ENCODE measurements at places on chromosomes 12 and 14.

GRCh38 chr12:120013659-120014380 is 24.8 kb downstream of the BICDL1 start:
- no peak for DNase-seq

GRCh38 chr14:25658988-25659387 is 609.0 kb upstream of the STXBP6 start:
- no peak for DNase-seq

- DNase-seq, result no peak
These were observed 56.7 kb downstream of the FBRSL1 start for GRCh38 chr12:132546647-132547046.

DNA sequence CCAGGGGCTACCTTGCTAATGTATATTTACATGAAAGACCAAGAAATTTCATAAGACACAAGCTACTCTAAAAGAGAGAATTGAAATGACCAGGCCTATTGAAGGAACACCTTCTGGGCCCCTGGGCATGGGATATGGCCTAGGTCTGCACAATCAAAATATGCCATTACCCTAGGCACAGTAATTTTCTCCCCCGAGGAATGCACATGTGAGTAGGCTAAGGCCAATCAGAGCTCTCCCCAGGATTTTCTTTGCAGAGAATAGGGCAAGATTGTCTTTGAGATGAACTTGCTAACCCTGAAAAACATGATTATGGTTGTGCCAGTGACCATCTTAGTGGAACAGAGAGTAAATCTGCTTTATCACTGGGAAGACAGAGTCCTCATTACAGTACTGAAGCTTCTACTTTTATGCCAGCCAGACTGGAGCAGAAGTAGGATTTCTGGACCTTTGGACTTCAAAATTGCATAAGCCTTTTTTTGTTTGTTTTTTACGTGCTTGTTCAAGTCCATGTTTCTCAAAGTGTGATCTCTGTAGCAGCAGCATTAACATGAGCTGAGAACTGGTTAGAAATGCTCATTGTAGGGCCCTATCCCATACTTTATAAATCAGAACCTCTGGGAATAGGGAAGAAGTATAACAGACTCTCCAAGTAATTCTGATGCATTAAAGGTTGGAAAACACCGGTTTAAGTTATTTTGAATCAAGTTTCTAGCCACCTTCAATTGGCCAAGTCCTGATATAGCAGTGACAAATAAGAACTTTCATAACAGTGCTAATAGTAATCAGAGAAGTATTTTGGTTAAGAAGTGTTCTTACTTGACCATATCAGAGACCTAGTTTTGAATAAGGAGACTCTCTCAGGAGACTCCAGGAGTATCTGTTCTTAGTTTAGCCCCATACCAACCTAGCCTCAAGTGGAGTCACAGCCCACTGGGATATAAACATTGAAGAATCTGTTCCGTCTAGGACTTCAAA is 112.9 kb downstream of the LMO3 start:
- no peak for DNase-seq

- DNase-seq, result no peak
These were observed 44.0 kb upstream of the GZMB start for GRCh38 chr14:24677956-24678355.

- DNase-seq, result no peak
These were observed 323.8 kb downstream of the APAF1 start for GRCh38 chr12:98968896-98969295.

DNA sequence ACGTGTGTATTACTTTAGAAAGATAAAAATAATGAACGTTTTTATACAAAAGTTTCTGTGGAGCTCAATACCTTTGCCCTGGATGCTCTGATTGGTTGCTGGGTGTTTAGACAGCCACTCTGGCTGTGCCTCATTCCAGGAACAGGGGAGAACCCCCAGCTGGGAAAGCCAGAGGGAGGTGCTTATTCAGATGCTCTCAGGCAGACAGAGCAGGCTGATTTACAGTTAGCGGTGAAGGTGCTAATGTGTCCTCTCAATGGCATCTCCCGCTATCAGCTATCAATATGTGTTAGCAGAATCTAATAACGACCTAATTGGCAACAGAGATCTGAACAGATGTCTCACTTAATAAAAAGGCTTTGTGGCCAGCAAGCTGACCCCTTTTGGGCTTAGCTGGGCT is 402.3 kb downstream of the NUAK1 start:
- DNase-seq, result no peak
